ENCODE measurements at places on chromosomes 3 and 15.

DNA sequence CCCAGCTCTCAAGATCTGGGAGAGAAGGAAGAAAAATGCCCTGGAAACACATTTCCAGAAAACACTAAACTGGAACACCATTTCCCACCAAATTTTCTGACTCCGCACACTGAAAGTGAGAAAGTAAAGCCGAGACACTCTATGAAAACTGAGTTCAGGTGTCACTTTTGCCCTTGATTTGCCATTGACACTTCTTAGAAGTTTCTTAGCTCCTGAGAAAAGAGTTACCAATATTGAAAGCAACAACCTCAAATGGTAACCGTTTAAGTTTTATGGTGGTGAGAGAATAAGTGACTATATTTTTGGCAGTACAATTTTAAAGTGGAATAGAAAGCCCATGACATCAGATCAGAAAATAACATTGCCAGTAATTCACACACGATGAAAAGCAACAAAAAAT, 39.0 kb downstream of the CD86 start:
- DNase-seq = no peak

DNA sequence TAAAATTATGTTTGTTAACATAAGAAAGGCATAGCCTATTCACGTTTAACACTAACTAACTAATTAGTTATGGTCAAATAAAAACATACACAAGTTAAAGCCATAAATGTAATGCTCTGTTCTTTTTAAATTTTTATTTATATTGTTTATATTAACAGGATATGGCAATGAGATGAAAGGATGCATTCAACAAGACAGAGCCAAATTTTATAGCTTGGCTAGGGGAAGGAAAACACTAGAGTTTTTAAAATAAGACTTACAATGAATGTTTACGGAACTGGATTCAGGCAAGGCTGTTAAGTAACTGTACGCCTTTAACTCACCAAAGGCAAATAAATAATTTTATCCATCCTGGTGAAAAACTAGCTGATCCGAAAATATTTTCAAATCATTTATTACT, 86.4 kb downstream of the ZPLD1 start:
- no peak for DNase-seq

- DNase-seq = no peak
These were observed 69.4 kb downstream of the FHIT start for GRCh38 chr3:61181874-61182273.

DNA sequence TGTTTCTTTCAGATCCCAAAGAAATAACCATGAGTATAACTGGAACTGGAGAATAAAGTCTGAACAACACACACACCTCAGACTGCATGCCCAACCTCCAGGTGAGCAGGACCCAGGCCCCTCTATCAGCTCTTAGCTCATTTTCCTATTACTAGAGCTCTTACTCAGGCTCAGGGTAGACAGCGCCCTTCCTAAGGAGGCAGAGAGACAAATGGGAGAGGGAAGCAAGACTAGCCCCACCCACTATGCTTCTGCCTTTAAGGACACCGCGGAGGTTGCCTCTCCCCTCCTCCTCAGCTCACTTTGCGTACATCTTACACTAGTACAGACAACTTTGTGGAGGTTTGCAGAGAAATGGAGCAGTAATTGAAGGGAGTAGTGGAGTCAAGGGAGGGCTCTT, 44.0 kb upstream of the GLCE start:
- DNase-seq = no peak

DNA sequence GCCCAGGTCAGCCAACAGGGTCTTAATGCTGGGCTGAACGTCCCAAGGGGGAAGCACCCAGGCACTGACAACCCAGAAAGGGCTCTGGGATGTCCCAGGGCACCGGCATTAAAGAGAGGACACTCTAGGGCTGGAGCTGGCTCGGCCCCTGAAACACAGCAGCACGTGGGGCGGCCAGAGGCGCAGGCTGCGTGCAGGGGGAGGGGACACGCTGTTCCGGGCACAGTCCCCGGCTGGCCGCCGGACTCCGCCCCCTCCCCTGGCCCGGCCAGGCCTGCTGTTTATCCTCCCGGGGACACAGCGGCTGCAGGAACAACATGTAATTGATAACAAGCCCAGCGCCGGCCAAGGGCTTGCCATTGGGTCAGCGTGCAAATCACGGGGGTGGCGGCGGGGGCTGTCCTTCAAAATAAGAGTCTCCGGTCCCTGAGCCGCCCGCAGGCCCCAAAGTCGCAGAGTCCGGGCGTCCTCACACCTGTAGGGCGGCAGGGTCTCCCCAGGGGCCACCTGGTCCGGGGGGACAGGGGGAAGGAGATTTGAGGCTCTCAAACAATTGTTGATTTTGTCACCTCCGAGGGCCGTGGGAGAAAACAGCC, 1.3 kb downstream of the KLF15 start:
- peak; percentile 88 for DNase-seq

- no peak for DNase-seq
These were observed 869.0 kb downstream of the AGBL1 start for GRCh38 chr15:86948719-86949118.

- DNase-seq = no peak
These were observed 2.0 kb downstream of the DNAJB8 start for GRCh38 chr3:128464702-128465101.

- no peak for DNase-seq
These were observed 40.6 kb upstream of the CGNL1 start for GRCh38 chr15:57335719-57336118.

- no peak for DNase-seq
These were observed 7.7 kb upstream of the TMC3 start for GRCh38 chr15:81381720-81382119.

DNA sequence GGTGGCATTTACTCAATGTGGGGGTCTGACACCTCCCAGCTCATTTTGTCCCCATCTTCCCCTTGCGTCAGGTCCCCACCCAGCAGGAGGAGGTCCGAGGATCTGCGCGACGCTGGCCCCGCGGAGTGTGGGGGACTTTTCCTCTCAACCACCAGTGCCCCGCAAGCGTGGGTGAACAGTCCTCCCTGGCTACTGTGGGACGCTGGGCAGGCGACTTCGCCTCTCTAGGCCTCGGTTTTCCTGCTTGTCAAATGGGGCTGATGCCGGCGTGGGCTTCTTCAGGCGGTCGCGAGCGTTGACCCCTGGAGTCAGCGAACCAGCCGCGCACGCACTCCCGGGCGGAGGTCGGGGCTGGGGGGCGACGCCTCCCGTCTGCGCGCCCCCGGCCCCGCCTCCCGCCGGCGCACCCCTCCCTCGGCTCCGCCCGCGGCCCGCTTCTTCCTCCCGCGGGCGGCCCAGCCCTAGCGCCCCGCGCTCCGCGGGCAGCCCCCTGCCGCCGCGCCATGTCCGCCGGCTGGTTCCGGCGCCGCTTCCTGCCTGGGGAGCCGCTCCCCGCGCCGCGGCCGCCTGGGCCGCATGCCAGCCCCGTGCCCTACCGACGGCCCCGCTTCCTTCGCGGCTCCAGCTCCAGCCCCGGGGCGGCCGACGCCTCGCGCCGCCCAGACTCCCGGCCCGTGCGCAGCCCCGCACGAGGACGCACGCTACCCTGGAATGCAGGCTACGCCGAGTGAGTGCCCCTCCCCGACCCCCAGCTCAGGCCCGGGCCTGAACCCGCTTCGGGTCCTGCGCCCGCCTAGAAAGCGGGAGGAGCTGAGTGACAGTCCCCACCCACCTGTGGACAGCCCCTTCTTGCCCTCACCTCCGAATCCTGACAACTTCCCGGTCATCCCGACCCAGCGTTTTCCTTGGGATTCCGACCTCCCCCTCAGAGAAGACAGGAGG, at the start of gene PPM1M:
TSS of gene PPM1M (plus strand) at position 438 of the 942 bp plus-strand sequence. CDS start at position 504, 66 bp downstream.
- DNase-seq = peak; percentile 67

DNA sequence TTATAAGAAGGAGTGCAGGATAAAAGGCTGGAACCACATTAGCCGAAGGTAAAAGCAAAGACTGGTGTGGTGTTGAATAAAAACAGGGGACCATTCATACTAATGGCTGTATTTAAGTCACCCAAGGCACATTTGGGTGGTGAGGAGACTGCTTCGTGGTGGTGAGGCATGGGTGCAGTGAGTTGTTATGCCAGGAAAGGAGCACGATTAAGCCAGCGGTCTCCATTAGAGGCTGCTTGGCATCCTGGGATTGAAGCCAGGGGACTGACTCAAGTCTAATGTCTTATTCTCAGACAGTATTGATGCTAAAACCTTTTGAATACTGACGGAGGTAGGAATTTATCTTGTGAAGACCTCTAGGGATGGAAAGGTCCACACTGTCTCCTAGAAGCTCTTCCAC, 21.9 kb downstream of the FEM1B start:
- no peak for DNase-seq

DNA sequence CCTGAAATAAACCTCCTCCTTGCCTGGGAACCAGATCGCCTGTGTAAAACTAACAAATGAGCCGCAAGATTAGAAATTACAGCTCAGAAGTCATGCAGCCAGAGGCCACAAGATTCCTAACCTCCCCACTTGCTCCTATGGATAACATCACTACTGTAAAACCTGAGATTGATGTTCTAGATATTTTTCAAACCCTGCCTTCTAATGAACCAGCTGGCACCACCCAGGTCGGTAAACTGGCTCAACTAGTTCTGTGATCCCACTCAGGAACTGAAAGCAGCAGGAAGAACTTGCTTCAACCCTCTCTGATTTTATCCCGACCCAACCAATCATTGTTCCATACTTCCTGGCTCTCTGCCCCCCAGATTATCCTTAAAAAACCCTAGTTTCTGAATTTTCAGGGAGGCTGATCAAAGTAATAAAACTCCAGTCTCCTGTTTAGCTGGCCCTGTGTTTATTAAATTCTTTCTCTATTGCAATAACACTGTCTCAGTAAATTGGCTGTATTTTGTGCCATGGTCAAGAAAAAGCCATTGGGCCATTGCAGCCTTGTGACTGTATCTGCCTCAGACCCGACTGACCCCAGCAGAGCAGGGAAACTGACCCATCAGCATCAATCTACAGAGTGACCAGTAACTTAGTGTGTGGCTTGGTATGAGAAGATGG, 98.9 kb downstream of the RPLP1 start:
- no peak for DNase-seq

DNA sequence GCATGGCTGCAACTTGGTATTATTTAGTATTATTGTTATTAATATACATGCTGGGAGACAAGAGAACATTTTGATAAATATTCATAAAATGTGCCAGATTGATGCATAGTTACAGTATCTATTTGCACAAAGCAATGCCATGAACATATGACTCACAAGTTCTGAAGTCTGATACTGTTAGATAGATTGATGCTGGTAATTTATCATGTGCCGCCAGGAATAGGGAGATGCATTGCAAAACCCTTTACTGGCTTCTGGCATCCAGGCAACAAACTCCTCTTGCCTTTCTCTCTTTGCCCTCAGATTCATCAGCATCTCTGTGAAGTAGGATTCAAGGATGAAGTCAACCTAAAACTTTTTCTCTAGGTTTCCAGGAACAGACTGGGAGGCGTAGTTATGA, 41.0 kb upstream of the SLC25A26 start:
- no peak for DNase-seq

DNA sequence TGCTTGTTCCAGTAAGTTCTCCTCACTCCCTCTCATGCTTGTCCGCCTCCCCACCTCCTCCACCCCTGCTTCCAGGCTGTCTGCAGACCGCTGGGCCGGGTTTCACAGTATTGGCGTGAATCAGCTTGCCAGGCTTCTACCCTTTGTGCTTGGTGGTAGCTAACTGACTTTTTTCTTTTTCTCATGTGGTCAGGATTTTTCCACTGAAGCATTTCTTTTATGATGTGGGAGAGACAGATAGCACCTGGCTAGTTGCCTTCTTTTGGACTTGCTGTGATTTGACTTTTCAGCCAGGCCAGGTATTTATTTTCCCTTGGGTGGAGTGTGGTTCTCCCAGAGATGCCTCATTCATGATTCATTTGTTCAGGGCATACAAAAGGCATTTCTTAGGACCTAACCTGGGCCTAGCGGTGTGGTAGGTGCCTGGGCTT, 60.6 kb downstream of the ST6GAL1 start:
- no peak for DNase-seq

- DNase-seq = no peak
These were observed 41.8 kb downstream of the NCEH1 start for GRCh38 chr3:172669021-172669420.

DNA sequence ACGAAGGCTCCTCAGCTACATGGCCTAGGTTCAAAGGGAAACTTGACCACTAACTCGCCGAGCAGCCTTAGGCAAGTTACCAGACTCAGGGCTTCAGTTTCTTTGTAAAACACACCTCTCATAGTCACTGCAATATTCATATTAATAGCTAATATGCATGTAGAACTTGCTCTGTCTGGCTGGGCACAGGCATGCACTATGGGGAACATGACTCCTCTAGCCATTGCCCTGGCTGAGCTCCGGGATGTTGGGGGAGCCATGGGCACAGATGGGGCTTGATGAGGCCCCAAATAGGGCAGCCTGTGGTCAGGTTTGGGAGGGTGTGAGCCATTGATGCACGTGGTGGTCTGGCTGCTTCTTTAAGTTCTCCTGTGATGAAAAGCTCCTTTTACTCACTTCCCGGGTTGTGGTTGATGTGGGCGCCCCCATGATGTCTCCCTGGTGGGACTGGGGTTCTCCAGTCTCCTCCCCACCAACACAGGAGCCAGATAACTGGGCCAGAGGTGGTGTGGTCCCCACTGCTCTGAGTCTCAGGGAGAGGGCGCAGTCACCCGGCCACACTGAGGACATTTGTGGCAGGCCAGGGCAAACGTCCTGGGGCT, 29.4 kb upstream of the DUSP7 start:
- DNase-seq = no peak

DNA sequence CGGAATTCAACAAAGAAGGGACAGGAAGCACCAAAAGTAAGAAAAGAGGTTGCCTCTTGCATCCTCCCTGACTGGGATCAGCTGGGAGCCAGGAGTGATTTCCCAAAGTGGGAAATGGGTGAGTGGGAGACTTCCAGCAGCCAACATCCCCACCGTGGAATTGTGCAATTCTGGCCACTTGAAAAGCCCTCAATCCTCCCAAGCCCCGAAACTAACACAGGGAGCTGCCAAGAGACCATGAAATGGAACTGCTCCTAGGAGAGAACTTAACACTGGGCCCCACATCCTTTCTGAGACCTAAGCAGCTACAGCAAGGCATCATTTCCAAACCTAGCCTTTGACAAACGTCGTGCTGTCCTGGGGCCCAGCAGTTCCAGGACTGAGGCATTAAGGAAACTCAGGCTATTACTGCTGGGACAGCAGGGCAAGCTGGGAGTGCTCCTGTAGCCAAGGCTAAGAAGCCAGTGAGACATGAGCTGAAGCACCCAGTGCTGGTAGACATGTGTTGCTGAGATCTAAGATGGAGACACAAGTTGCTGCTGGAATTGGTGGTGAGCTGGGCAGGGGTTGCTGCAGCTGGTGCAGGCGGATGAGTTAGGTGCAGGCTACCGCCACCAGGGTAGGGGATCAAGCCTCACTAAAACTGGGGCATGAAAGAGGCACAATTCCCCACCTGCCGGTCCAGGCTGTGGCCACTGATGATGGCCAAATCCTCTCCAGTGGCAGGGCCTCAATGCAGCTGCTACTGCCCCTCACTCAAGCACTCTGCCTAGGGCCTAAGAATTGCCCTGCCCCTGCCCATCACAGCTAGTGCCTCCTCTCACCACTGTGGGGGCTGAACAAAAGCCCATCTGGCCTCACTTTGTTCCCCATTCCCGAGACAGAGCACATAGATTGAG, 43.9 kb downstream of the ALDH1A2 start:
- DNase-seq = no peak

GRCh38 chr3:79183496-79183895, 584.3 kb downstream of the ROBO1 start:
- no peak for DNase-seq
